ENCODE measurements at places on chromosomes 16 and 17.
A peak's percentile ranks its signal among the peaks of the same experiment; 100 is the strongest.

- no peak for DNase-seq
Measured at GRCh38 chr17:60749050-60749449, 71.4 kb downstream of the BCAS3 start.

- no peak for DNase-seq
Measured at GRCh38 chr16:31356566-31357323, 1.8 kb downstream of the ITGAX start.

GRCh38 chr17:15175356-15175755, 89.8 kb downstream of the PMP22 start:
- DNase-seq: no peak

DNA sequence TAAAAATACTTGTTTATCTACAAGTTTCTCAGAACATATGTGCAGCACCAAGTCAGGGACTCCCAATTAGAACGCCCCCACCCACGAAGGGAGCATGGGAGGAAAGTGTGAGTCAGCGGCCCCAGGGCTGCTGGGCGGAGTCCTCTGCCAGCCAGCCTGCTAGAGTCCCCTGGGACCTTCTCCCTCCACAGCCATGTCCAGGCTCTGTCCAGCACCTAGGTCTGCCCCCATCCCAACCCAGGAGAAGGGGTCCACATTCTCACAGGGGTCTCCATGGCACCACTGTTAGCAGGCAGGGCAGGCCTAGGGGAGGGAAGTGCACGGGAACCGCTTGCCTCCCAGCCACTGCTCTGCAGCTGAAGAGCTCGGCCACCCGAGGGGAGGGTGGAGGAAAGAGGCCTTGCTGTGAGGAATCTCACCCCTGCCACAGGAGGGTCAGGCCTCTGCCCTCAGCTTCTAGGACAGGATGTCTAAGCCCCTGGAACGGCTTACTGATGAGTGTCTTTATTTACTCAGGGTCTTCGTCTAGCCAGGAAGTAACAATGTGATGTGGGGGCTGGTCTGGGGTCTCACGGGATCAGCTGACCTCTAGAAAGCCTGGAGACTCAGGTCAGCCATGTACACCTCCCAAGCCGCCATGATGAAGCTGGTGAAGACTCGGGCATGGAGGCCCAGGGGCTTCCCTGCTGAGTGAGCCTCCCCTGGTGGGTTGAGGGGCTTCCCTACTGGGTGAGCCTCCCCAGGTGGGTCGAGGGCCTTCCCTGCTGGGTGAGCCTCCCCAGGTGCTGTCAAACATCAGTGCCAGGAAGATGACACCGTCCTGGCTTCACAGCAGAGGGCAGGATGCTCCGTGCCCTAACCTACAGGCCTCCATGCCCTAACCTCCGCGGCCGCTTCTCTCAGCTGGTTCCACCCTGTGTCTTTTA, 190.3 kb downstream of the RBFOX3 start:
- peak; percentile 35 for DNase-seq

DNA sequence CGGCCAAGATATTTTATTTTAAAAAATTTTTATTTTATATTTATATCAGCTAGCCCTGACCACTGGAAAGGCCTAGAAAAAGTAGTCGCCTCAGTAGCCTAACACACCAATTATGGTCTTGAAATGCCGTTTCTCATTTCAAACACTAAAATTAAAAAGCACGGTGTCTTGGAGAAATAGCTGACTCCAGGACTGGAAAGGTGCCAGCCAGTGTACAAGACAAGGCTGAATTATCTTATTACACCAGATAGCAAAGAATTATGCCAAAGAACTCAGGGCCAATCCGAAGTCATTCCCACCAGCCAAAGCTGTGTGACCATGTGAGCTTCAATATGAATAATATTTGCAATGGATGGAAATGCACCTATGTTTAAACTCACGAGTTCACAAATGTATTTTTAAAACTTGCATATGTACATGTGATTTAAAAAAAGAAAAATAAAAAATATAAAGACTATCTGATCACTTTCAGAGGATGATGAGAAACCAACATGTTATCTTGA, 19.9 kb upstream of the ATP2C2 start:
- DNase-seq: no peak

- no peak for DNase-seq
Measured at GRCh38 chr16:48479955-48480354, 94.7 kb upstream of the SIAH1 start.

DNA sequence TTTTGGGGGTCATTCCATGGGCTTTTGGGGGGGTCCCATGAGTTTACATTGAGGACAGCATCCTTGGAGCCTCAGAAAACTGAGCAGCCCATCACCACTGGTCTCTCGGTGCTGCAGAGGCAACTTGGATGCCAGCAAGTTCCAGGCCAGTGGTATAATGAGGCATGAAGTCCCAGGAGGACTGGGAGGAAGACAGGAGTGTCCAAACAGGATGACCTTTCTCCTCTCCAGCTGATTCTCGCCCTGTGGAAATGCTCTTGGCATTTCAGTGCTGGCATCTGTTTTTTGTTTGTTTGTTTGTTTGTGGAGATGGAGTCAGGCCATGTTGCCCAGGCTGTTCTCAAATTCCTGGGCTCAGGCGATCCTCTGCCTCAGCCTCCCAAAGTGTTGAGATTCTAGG, 347.6 kb downstream of the SNX29 start:
- DNase-seq: no peak

GRCh38 chr16:60979119-60979518, 1057.1 kb downstream of the CDH8 start:
- DNase-seq: no peak

GRCh38 chr16:65658787-65659220, 536.9 kb upstream of the CDH11 start:
- no peak for DNase-seq

DNA sequence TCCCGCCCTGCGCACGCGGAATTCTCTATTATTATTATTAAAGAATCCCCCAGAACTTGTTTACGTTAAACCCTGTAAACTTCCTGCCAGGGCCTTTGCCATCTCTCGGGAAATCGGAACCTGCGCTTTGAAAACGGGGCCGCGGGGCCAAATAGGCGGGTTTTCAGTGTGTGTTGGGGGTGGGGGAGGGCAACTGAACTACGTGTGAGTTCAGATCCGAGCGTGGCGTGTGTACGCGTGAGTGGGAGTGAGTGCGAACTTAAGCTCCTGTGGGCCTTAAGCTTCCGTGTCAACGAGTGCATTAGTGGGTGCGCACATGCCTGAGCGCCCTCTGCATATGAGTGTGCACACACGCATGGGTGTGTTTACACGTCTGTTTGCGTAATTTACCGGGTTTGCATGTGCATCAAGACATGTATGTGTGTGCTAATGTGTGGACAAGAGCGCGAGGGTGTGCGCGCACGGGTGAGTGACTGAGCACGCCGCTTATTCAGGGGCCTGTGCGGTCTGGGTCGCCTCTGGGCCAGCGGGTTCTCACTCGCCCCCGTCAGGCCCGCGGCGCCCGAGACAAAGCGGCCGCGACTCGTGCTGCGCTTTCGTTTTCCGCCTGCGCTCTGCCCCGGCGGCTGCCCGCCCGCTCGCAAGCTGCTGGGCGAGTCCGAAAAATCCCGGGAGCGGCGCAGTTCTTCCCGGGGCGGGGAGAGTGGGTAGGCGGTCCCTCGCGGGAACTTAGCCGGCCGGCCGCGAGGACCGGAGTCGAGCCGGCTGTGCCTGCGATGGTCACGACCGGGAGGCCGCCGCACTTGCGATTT, 1.2 kb upstream of the FOXF1 start:
- peak; percentile 65 for DNase-seq

DNA sequence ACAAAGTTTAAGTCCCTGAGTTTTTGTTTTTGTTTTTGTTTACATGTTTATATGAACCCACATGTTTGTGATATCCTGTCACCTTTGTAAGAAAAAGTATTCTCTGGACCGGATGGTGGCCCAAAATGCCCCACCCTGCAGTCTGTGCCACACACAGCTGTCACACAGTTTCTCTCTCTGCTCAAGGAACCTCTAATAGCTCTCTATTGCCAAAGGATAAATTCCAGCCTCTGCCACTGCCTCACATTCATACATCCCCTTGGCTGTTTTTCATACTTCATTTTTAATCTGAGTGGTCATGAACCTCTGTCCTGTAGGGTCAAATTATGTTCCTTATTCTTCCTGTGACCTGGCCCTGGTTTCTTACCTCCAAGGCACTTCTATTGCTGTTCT, 520.3 kb upstream of the CDH5 start:
- DNase-seq: no peak

DNA sequence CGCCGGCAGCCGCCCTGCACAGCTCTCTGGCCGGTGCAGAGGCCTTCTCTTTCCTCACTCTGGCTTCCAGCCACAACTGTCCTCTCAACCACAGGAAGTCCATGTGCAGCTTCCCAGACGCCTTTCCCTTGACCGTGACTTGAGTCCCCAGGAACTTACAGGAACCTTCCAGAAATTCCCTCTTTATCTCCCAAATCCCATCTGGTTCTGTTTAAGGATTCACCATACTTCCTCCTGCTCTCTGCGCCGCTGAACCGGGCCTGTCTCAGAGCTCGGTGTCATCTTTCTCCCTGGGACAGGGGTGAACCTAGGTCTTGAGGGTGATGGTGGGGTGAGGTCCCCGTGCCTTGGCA, 65.2 kb upstream of the ZNF469 start:
- peak; percentile 67 for DNase-seq

GRCh38 chr17:81665205-81666091, 957 bp downstream of the OXLD1 start:
- no peak for DNase-seq

DNA sequence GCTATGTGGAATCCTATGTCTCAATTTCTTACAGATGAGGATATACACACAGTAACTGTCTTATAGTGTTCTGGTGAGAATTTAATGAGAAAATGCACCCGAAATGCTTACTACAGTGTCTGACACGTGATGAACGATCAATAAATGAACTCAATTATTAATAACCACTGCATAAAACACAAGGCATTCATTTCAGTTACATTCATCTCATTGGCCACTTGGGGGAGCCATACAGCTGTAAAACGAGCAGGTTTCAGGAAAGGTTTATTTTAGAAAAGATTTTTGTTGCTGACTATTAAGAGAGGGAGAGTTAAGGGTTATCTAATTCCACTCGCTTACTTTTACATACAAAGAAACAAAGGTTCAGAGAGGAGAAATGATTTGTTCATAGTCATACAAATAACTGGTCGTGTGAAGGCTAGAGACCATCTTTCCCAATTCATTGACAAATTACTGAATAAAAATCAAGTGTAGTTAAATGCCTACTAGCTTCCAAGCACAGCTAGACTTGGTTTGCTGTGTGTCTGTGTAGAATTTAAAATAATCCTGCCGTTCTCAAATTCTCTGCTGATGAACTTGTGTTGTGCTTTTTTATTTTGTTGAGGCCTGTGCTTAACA, 160.1 kb downstream of the MAP2K4 start:
- no peak for DNase-seq

GRCh38 chr16:84616515-84616914, 1.4 kb downstream of the COTL1 start:
- no peak for DNase-seq

DNA sequence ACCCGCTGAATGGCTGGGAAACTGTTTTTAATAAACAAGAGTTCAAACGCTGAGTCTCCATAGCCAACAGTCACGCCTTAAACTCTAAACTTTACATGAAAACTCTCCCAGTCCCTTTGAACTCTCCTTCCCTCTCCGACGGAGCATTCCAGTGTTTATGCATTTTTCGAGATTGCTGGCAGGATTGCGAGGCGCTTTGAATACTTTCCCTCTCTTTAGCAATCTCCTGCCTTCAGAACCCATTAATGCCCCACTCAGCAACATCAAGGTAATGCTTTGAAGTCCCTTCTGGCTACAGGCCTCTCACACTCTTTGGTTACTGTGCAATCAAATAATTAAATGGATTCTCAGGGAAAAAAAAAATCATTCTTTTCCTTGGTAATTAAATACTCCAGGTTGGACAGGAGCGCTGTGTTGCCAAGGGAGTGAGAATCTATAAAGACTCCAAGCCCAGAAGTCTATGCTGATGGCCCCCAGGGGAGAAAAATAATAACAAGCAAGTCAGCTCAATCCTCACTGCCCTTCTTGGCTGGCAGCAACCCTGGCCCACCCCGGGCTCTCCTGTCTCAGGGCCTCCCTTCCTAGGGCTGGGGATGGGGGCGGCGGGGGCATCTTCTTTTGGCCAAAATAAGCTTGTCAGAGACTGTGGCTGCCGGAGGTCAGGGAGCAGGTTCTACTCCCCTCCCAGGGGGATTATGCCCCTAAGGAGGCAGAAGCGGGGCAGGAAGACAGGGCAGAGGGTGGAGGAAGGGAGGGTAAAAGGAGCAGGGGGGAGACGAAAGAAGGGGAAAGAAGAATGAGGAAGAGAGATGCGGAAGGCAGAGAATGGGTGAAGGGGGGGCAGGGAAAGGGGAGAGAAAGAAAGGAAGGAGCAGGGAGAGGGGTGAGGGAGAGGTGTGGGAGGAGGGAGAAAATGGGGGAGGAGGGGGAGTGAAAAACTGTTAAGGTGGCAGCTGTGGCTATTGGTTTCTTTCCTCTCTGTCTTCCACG, 45.2 kb downstream of the AXIN2 start:
- no peak for DNase-seq

- no peak for DNase-seq
Measured at GRCh38 chr17:29344201-29344856, 45.8 kb upstream of the TAOK1 start.

- no peak for DNase-seq
Measured at GRCh38 chr16:56203052-56203451, 11.8 kb downstream of the GNAO1 start.

GRCh38 chr16:19884611-19885450, at the start of gene GPRC5B:
GPRC5B (minus strand) TSS chr16:19884848; CDS start chr16:19872845, 12,003 bp downstream.
- DNase-seq: no peak

- DNase-seq: peak; percentile 91
Measured at GRCh38 chr16:88743693-88744576, 37.6 kb downstream of the CTU2 start.

- DNase-seq: no peak
Measured at GRCh38 chr16:9048302-9048700, 43.1 kb upstream of the HAPSTR1 start.

GRCh38 chr17:43334738-43335402, 63.9 kb upstream of the ARL4D start:
- no peak for DNase-seq

- peak; percentile 69 for DNase-seq
Measured at GRCh38 chr17:81018044-81018802, 16.7 kb upstream of the BAIAP2 start.

GRCh38 chr17:51188271-51188833, 22.1 kb downstream of the NME2 start:
- DNase-seq: no peak

DNA sequence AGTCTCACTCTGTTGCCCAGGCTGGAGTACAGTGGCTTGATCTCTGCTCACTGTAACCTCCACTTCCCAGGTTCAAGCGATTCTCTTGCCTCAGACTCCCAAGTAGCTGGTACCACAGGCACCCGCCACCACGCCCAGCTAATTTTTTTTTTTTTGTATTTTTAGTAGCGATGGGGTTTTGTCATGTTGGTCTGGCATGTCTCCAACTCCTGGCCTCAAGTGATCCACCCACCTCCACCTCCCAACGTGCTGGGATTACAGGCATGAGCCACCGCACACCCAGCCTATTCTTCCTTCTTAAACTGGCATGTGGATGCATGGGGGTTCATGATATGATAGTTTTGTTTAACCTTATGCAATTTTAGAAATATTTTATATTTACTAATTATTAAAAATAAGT, 39.4 kb upstream of the VWA3A start:
- DNase-seq: no peak

Measured in Right ventricle myocardium inferior (tissue), 1 donor.